ENCODE measurements at places on chromosomes 3 and 15. TPM values are rescaled to one million over a fixed set of nuclear protein-coding genes. Genes with fewer than 3 reads are reported as not detected.

The CACNA2D2 gene
- total RNA-seq = not detected

The THPO gene
- total RNA-seq = not detected

The UNC13C gene
- total RNA-seq = not detected

The BFSP2 gene
- not detected for total RNA-seq

The SYNM gene
- total RNA-seq = 48.4 TPM

The C15orf62 gene
- 0.05 TPM for total RNA-seq

The ZSCAN2 gene
- total RNA-seq = 10.1 TPM

The SH2D7 gene
- not detected for total RNA-seq

The P2RY13 gene
- not detected for total RNA-seq

The SNTN gene
- total RNA-seq = not detected

The DNAJB8 gene
- total RNA-seq = not detected

The ZBTB20 gene
- 6.5 TPM for total RNA-seq

The SERINC4 gene
- total RNA-seq = not detected

The MRAS gene
- 76.3 TPM for total RNA-seq

The RSL24D1 gene
- 74.8 TPM for total RNA-seq

The LRRK1 gene
- 20.8 TPM for total RNA-seq

The DLEC1 gene
- total RNA-seq = under 0.01 TPM

The GALNT15 gene
- total RNA-seq = 9.5 TPM

The KLHL40 gene
- not detected for total RNA-seq

The NMNAT3 gene
- 0.32 TPM for total RNA-seq

The HDGFL3 gene
- 58.5 TPM for total RNA-seq

The RAD54L2 gene
- 13.4 TPM for total RNA-seq

The CCR3 gene
- not detected for total RNA-seq

The ZNF35 gene
- total RNA-seq = 18.5 TPM

All from smooth muscle cell of the umbilical artery (primary cell).